ENCODE measurements at places on chromosomes 5 and 9.

GRCh38 chr5:647311-647710 is 35.2 kb downstream of the CEP72 start:
- DNase-seq = no peak

DNA sequence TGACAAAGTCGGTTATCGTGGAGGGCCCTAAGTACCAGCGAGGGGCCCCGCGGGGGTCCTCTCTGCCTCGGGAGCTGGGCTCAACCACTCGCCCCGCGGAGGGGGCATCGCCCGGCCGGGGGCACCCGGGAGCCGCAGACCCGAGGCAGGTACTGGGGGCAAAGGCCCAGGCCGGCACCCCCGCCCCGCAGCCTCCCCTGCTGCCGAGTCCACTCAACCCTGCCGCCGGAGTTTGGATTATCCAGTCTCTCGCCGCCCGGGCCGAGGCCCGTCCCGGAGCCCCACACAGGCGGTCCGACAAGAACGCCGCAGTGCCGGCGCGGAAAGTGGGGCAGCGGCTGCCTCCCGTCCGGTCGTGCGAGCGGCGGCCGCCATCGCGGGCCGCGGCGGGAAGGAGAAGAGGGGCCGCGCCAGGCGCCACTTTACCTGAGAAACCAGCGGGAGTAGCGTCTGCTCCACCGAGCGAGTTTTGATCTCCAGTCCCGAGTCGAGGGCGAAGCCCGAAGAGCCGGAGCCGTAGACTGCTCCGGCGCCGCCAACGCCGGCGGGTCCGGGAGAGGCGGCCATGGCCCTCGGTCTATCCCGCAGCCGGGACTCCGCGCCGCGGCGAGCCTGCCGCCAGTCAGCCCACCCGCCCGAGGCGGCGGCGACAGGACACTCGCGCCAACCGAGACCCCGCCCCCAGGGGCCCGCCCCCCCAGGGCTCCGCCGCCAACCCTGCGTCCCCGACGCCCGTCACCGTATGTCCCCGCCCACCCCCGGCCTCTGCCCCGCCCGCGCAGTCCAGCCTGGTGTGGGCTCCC is at the start of gene CTNNAL1:
Gene CTNNAL1 (minus strand): TSS at position 624 of the 803 bp plus-strand sequence. CDS start 57 bp downstream, at position 567.
- peak; percentile 81 for DNase-seq

- no peak for DNase-seq
Measured at GRCh38 chr9:83066771-83067170, 3.8 kb upstream of the RASEF start.

DNA sequence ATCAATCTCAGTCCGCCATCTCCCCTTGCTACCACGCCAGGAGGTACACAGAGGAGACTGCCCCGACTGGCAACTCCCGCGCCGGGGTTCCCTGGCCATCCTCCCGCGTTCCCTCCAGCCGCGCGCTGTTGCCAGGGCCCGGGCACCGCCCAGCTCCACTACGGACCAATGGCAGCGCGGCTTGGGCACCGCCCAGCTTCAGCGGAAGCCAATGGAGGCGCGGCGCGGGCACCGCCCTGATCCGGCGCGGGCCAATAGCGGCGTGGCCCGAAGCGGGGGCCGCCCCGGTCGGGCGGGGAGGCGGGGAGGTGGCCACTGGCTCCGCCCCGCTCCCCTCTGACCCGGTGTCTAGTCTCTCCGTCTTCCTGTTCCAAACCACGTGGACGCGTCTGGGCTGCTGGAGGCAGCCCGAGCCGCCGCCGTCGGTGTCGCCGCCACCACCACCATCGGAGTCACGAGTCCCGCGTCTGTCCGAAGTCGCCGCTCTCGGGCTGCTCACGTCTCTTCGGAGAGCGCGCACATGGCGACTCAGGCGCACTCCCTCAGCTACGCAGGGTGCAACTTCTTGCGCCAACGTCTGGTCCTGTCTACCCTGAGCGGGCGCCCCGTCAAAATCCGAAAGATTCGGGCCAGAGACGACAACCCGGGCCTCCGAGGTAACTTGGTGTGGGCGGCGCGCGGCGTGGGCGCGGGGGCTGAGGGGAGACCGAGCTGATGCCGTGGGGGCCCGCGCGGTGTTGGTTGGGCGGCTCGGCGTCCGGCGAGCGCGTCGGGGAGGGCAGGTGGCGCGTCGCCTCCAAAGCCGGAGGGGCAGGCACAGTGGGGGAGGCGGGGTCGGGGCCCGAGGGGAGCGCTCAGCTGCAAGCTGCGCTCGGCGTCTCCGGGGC is at the start of gene RCL1:
Gene RCL1 (plus strand): TSS at position 373 of the 887 bp plus-strand sequence. CDS start 148 bp downstream, at position 521.
- DNase-seq = peak; percentile 91

GRCh38 chr9:126705767-126706697 is 92.3 kb downstream of the LMX1B start:
- peak; percentile 14 for DNase-seq

DNA sequence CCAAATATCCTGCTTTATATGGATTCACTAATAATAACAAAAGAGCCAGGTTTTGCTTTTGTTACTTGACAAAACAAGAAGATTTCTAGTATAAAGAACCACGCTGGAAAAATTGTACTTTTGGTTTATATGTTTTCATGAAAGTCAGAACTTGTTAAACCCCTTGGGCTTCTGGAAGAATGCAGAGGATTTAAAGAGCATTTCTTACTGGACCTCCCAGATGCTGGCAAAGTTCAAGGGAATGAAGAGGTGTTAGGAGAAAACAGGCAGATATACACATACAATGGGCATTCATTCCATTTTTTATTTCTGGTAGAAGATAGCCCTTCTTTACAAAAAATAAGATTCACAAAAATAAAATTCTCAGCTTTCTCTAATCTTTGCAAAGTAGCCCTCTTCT is 61.1 kb downstream of the SAXO1 start:
- no peak for DNase-seq

DNA sequence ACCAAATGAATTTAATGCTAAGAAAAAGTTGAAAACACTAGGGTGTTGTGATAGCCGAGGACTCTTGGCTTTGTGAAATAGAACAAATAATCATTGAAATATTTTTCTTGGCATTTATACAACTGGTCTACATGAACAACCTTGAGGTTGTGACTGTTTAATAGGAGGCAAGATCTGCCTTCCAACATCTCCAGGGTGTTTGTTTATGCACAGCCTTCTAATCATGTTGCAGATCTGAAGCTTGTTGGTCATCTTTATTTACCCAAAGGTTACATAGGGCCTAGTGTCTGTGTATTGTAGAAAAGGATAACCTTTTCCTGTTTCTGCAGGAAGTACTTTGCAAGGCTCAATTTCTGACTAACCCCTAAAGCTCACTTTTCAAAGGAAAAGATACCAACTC is 65.2 kb upstream of the RANBP3L start:
- no peak for DNase-seq

GRCh38 chr5:77751328-77752023 is 24.7 kb downstream of the TBCA start:
- DNase-seq = no peak

DNA sequence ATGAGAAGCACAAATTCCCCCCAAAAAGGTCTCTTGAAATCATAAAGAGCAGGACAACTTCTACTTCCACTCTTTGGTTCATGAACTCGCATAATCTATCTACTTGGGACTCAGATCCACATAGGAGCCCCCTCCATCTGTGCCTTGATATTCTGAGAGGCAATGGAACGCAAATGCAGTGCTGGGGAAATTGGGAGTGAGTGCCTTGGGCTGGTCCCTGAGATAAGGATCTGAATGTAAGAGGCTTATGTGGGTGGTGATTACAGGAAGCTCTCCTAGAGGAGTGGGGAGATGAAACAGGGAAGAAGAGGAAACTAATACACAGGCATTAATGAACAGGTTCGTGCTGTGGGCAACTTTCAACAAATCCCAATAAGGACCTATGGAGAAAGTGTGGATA is 285.6 kb downstream of the RASEF start:
- DNase-seq = no peak

- no peak for DNase-seq
Measured at GRCh38 chr9:5354184-5354583, 14.5 kb upstream of the RLN1 start.

DNA sequence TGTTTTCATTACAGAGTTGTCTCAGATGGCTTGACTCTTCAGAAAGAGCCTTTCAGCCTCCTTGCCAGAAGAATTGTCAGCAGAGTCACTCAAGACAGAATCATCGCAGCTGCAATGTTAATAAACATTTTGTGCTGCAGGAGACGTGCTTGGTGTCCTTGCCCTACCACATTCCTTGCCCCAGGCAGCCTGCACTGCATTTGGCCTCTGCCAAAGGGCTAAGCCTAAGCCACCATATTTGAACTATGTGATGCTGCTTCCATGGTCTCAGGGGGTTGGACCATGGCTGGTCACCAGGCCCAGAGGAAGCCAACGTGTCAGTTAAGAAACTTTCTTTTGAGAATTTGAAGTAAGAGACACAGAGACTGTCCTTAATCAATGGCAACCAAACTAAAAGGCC is 145.4 kb downstream of the ACTL7B start:
- DNase-seq = no peak

GRCh38 chr9:135960411-135961276 is 529 bp downstream of the UBAC1 start:
- no peak for DNase-seq

DNA sequence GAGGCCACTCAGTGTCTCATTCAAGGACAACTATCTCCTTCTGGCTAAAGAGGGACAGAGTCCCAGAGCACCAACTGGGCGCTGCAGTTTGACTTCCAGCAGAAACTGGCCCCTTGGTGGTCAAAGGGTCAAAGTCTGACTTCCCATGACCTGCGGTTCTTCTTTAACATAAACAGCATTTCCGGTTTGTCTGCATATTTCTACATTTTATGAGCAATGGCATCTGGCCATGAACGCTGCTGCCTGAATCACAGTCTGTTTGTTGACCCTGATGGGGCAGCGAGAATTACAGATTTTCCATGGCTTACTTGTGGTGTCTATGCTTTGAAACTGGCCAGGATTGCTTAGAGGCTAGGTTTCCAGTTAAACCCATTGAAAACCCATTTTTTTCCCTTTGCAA is 1.3 kb downstream of the TNFSF15 start:
- no peak for DNase-seq

DNA sequence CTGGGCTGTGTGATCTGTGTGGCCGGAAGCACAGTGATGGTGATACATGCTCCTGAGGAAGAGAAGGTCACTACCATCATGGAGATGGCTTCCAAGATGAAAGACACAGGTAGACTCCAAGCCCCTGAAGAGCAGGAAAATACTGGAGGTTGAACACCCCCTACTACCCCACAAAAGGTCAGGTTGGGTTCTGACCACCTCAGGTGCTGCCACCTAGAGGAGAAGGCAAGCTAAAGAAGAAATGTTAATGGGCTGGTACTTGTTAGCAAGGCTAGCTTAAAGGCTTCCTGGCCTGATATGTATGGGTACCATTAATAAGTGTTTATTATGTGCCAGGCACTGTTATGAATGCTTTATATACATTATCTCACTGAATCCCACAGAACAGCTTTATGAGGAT is 11.7 kb downstream of the NIPAL4 start:
- DNase-seq = no peak

- no peak for DNase-seq
Measured at GRCh38 chr9:81592887-81593266, 96.5 kb downstream of the TLE1 start.

DNA sequence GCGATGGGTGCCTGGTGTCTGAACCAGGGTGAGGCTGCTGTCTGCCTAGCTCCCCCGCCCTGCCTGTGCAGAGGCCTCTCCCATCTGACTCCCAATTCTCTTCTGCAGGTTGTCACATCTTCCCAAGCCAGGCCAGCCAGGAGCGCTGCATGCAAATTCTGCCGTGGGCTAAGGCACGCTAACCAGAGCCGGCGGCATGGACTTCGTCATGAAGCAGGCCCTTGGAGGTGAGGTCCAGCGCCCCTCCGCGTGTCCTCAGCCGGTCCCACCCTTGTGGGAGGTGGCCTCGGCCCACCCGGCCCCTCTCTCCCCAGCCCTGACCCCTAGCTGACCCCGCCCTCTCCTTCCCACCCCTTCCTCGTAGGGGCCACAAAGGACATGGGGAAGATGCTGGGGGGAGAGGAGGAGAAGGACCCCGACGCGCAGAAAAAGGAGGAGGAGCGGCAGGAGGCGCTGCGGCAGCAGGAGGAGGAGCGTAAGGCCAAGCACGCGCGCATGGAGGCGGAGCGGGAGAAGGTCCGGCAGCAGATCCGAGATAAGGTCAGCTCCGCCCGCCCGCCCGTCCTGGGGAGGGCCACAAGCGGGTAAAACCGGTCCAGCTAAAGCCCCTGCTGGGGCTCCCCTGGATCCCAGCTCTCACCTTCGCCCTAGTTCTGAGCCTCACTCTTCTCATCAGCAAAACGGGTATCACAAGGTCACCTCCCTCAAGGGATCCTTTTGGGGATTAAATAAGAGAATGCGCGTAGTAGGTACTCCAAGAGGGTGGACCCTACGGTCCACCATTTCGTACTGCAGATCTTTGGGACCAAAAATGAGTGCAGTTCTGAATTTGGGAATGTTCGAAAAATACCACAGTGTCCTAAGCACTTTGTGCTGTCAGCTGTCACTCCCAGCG is 7.4 kb downstream of the CPLX2 start:
- no peak for DNase-seq

DNA sequence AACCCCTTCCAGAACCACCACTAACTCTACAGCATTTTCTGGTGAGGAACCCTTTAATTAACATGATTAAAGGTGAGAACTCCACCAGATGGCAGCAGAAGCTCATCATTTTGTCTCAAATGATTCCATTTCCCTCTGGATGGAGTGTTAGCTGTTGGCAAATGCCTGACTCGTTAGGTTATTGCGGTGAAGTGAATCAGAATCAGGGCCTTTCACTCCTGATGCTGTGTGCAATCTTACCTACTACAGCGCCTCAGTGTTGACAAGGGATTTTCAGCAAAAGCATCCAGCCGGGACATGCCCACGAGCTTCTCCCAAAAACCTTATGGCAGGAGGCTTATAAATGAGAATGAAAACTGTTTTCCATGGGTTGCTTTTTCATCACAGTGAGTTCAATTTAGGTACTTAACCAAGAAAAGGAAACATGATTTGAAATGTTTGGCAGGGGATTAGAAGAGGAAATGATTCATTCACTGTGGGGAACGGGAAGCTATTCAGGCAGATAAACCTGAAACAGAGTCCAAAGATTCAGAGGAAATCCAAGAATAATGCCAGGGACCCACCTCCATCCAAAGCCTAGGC is 48.0 kb upstream of the CAST start:
- peak; percentile 68 for DNase-seq

- DNase-seq = no peak
Measured at GRCh38 chr9:86966852-86967511, 19.7 kb upstream of the GAS1 start.

- no peak for DNase-seq
Measured at GRCh38 chr5:75203604-75204003, 33.1 kb downstream of the ANKRD31 start.

DNA sequence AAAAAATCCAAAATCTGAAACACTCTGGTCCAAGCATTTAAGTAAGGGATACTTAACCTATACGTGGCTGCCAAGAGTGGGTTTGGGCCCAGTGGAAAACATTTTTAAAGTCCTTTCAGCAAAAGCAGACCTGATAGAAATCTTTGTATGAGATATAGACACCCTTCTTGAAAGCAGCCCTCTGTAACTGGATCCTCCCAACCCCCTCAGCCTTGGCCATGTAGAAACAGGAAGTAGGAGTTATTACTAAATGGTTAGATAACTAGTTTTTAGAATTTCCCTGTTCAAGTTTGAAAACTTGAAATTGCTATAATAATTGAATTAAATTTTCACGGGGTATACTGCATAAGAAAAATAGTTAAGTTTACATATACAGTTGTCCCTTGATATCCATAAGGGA is 111.3 kb upstream of the PCA3 start:
- DNase-seq = no peak

GRCh38 chr5:174175716-174176268 is 130.3 kb downstream of the NSG2 start:
- DNase-seq = no peak

Measured in T1000 (cell line).